ENCODE measurements at places on chromosomes 2 and 18. TPM values are rescaled to one million over a fixed set of nuclear protein-coding genes. Genes with fewer than 3 reads are reported as not detected.

The AKAIN1 gene
- total RNA-seq = not detected

The LYPD6B gene
- 0.56 TPM for total RNA-seq

The KANSL3 gene
- 25.7 TPM for total RNA-seq

The CNTNAP5 gene
- total RNA-seq = under 0.01 TPM

The SKA1 gene
- 2.8 TPM for total RNA-seq

The TCF23 gene
- total RNA-seq = not detected

The CGREF1 gene
- total RNA-seq = 14.9 TPM

The SCN2A gene
- 2.0 TPM for total RNA-seq

The RGPD4 gene
- total RNA-seq = under 0.01 TPM

The EXOC6B gene
- total RNA-seq = 34.4 TPM

The UGT1A5 gene
- not detected for total RNA-seq

The COA5 gene
- total RNA-seq = 18.2 TPM

The CPS1 gene
- total RNA-seq = 27.4 TPM

The DNAJC5G gene
- not detected for total RNA-seq

The PPM1B gene
- 23.1 TPM for total RNA-seq

The MOGAT1 gene
- total RNA-seq = not detected

The EFR3B gene
- total RNA-seq = 1.7 TPM

The RSAD2 gene
- 0.85 TPM for total RNA-seq

The VWC2L gene
- not detected for total RNA-seq

The CMPK2 gene
- total RNA-seq = 0.38 TPM

The GPAT2 gene
- total RNA-seq = 7.6 TPM

The CYRIA gene
- total RNA-seq = 5.2 TPM

The LOXL3 gene
- 147 TPM for total RNA-seq

The MATN3 gene
- 0.28 TPM for total RNA-seq

The FANCL gene
- total RNA-seq = 19.7 TPM

The CHRNA1 gene
- total RNA-seq = 0.38 TPM

The HOXD4 gene
- 0.56 TPM for total RNA-seq

The AQP4 gene
- total RNA-seq = not detected

The CHST9 gene
- total RNA-seq = under 0.01 TPM

The HOXD13 gene
- total RNA-seq = not detected

The RAPGEF4 gene
- 9.6 TPM for total RNA-seq

The AGXT gene
- not detected for total RNA-seq

The UGT1A8 gene
- total RNA-seq = not detected

The FAM110C gene
- 1.4 TPM for total RNA-seq

The SNED1 gene
- 4.6 TPM for total RNA-seq

The DSG1 gene
- total RNA-seq = not detected

The ANKRD29 gene
- total RNA-seq = 3.9 TPM

The SP100 gene
- total RNA-seq = 140 TPM

The C2orf78 gene
- total RNA-seq = not detected

The ARHGAP15 gene
- not detected for total RNA-seq

The RIT2 gene
- not detected for total RNA-seq

The ALPI gene
- total RNA-seq = not detected

The ST6GAL2 gene
- under 0.01 TPM for total RNA-seq

The CD28 gene
- total RNA-seq = not detected

The EPB41L3 gene
- total RNA-seq = 24.0 TPM

The DQX1 gene
- not detected for total RNA-seq

The ARMC9 gene
- 44.8 TPM for total RNA-seq

The HADHB gene
- total RNA-seq = 104 TPM

The ANO7 gene
- 0.85 TPM for total RNA-seq

The SKOR2 gene
- total RNA-seq = not detected

The HAAO gene
- 0.38 TPM for total RNA-seq

The HSBP1L1 gene
- 0.77 TPM for total RNA-seq

The KCNE4 gene
- 151 TPM for total RNA-seq

The POTEE gene
- not detected for total RNA-seq

The ZNF638 gene
- 81.9 TPM for total RNA-seq

The SPDYA gene
- total RNA-seq = 0.58 TPM

The MARCO gene
- total RNA-seq = not detected

The LOXHD1 gene
- not detected for total RNA-seq
